Muscle of arm (tissue), 14 donors: ENCODE measurements at places on chromosomes 5 and 9.

GRCh38 chr5:146818822-146819221, 59.7 kb downstream of the PPP2R2B start:
- no peak for DNase-seq

DNA sequence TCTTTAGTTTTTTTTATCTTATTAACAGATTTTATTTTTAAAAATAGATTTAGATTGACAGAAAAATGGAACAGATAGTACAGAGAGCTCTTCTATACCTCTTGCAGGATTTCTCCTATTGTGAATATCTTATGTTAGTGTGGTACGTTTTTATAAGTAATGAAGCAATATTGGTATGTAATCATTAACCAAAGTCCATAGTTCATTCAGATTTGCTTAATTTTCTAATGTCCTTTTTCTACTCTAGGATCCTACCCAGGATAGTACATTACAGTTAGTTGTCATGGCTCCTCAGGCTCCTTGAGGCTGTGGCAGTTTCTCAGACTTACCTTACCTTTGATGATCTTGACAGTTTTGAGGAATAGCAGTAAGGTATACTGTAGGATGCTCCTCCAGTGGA, 30.4 kb downstream of the PPP2R2B start:
- DNase-seq = no peak

GRCh38 chr5:76660360-76660759, 37.2 kb upstream of the F2RL2 start:
- no peak for DNase-seq

DNA sequence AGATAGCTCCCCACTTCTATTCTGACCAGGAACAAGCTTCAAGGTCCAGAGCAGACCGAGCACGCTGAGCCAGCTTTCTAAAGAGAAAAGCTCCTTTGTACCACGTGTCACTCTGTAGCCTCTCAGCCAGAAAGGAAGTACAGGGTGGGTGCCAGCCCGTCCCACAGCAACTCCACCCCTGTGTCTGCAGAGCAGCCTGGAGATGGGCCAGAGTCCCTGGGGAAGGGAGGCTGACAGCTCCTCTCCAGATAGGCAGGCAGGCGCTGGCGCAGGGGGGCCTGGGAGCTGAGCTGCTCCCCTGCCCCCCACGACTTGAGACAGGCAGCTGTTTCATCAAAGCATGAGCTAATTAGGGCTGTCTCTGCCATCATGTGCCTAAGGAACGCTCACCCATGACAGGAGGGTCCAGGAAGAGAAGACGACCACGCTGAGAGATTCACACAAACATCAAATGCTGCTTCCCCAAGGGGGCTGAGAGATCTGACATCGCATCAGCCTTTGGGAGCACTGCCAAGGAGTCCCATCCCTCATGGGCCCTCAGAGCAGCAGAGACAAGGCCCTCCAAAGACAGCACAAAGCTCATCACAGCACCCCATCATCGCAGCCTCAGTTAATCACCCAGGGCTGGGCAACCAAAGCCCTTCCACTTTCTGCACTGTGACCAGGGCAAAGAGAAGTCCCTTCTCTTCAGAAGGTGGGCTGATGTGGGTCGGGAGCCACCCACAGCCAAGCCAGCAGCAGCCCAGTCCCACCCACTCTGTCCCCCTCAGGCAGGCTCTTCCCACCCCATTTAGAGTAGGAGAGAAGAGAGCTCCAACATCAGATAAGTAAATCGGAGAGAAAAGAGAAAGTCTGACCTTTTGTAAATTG, 78.5 kb upstream of the LRRTM2 start:
- peak; percentile 51 for DNase-seq

DNA sequence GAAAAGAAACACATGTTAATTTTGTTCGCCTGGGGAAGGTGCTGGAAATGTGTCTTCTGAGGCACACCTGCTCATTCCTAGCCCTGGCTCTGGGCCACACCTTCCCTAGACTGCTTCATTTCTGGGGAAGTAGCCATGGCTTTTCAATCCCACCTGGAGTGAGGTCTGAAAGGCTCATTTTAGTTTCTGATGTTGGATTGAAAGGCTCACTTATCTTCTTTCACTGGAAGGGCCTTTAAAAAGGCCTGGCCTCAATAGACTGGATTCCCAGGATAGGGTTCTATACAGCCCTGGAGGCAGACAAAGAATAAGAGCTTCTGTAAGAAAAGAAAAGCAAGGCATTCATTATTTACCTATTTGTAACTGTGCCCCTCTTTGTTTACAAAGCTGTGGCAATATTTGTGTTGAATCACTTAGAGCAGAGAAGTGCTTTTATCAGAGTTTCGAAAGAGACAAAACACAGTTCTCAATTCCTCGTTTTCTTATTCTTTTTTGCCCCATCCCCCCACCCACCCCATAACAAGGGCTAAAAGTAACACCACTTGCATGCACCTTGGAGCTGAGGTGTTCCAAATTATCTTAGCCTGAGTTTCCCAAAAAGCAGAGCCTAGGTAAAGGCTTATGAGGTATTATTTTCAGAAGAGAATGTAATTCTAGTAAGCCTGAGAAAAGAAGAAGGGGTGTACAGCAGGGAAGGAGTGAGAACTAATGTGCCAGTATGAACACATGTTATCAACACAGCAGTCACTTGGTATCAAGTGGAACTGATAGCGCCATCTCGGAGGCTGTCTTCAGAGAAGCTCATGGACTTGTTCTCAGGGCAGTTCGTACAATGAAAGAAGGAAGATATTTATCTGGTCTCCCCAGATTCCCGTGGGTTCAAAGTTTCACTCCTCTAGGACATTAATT, 413.1 kb downstream of the KCTD16 start:
- DNase-seq = no peak

DNA sequence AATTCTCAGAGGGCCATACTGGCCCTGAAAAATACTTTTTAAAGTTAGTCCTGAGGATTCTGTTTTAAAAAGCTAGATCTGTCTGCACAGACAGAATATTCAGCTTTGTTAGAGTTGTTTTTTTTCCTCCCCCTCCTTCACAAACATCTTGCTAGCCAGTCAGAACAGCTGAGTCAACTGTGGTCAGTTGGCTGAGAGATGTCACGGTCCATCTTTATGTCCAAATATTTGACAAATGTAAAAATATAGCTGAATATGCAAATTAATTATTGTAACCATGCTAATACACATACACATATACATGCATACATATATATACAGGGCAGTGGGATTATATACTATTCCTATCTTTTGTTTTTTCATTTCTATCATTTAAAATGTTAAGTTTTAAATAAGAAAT, 33.9 kb downstream of the UNC13B start:
- DNase-seq = no peak

- no peak for DNase-seq
Measured at GRCh38 chr9:99809586-99810319, 11.9 kb upstream of the NR4A3 start.

GRCh38 chr9:95507464-95508241, 9.1 kb downstream of the PTCH1 start:
- DNase-seq = peak; percentile 79

DNA sequence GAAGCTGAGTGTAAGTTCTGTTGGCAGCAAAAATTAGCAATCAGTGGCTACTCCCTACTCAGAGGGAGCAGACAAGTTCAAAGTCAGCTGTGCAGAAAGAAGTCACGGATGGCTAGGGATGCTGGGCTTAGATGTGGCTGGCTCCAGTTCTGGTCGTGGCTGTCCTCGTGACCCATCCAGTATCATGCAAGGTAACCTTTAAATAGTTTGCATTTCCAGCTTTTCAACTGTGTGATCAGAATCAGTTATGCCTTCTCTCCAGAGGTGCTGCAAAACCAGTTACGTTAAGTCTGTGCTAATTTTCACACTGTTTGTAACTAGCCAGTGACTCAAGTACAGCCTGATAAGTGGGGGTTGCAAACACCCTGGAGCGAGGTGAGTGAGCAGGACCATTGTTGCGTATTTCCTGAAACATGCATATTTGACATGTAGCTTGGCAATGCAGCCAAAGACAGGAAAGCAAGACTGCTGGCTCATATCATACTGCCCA, 302.4 kb downstream of the ATPSCKMT start:
- DNase-seq = no peak

DNA sequence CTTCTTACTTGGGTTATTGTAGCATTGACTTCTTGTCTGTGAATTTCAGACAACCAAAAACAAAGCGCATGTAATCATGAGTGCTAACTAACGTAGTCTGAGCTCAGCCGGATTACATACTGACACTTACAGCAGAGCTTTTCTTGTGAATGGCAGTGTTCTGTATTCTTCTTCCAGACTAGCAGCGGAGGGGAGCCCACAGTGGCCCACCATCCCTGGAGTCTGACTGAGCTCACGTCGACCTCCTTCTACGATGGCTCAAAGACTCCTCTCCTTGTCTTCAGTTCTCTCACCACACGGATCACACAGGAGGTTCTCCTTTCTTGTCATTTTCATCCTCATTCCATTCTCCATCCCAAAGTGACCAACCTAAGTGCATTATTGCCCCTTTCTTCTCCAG, 211.4 kb downstream of the CHSY3 start:
- no peak for DNase-seq

DNA sequence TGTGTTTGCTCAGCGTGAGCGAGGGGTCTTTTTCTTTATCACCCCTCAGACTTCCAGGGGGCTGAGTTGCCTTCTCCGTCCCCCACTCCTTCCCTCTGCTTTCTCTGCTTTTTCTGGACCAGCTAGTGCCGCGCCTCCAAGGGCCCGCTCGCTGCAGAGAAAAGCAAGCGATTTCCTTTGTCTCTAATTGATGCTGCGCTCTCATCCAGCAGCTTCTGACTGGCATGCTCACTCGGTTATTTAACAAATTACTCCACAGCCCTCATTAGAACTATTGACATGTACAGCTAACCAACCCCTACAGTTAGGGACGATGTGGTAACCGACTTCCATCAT, 288.0 kb downstream of the ELAVL2 start:
- DNase-seq = no peak

GRCh38 chr5:95734906-95735305, 3.8 kb downstream of the RHOBTB3 start:
- peak; percentile 70 for DNase-seq

- DNase-seq = no peak
Measured at GRCh38 chr9:21682981-21683380, 119.5 kb upstream of the MTAP start.

- no peak for DNase-seq
Measured at GRCh38 chr9:93580654-93581380, 4.4 kb downstream of the PHF2 start.

DNA sequence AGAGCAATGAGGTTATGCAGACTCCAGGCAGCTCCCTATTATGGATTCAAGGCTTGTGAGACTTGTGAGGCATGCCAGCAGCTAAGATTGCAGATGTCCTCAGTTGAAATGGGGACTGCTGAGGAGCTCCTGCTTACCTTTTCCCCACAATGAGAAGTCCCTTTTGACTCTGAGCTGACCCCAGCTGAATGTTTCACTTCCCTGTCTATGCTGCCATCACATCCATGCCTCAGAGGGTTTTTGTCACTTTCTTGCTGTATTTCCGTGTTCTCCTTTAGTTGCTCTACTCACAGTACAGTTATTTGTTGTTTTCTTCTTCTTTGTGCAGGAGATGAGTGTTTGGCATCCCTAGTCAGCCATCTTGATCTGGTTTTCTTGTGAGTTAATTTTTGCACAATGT, 18.8 kb upstream of the OR2S2 start:
- DNase-seq = no peak

DNA sequence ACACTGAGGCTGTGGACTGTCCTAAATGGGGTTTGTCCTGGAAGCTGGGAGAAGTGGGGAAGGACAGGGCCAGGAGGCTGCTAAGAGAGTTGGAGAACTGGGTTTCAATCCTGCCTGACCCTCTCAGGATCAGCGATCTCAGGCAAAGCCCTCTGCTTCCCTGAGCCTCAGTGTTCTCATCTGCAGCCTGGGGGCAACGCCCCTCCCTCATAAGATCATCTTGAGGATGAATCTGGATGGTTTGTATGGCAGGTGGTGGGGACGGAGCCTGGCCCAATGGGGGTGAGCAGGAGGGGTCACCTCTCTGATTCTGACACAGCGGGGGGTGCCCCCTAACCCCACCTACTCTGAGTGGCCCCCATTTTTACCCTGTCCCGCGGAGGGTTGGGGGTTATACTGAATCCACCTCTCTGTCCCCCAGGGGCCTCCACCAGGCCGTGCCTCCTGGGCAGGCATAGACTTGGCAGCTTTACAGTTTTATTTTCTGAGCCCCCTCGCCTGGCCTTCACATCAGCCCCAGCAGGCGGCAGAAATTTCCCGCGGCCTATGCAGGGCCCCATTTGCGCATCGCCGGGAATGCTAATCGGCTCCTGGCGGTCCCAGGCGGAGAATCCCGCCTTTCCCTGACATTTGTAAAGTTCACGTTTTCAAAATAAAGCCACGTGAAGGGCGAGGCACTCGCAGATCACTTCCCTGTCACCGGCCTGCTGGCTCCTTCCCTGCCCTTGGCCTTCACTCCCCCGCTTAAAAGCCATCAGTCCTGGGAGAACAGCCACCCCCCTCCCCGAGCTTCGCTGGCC, 17.8 kb upstream of the LAMC3 start:
- no peak for DNase-seq

DNA sequence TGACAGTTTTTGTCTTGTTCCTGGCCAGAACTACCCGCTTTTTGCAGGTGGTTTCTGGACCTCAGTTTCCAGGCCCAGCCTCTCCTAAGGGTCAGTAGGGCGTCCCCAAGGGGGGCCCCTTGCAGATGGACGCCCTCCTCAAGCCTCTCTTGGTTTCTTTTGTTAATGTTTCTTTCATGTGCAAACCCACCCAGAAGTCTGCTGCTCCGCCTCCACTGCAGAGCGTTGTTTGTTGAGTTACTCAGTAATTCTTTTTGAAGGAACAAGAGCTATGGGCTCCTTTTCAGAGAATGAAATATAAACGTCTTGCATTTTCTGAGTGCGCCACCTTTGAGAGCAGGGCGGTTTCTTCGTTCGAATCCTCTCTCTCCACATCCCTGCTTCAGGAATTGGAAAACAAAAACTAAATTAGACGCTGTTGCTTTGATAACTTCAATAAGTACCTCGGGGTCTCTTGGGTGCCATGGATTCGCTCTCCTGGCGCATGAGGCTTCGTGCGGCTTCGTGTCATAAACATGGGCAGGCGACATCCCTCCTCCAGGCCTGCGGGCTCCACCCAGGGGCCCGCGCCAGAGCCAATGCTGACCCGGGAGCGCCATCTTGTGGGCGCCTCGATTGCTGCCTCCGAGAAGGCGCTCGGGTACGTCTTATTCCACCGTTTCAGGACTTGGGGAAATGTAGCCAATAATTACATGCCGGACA, 38.3 kb upstream of the CKMT2 start:
- DNase-seq = peak; percentile 82

DNA sequence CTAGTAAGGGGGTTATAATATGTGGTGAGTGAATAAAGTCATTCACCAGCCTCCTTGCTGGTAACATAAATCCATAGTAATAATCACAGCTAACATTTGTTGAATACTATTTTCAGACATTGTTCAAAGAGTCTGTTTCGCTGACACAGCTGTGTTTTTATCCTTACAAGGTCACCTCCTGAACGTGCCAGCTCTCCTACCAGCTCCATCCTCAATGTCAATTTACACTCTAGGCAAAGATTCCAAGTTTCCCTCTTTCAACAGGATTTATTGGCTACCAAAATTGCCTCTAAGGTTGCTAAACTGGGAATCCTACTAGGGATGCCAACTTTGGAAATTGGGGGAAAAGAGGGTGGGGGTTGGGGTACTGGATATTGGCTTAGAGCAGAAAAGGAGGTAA, 30.7 kb upstream of the SMC5 start:
- DNase-seq = no peak
